Esophagus squamous epithelium (tissue), 5 donors: ENCODE measurements at places on chromosomes 11 and 22.

- DNase-seq: no peak
These were observed 75.4 kb upstream of the TMEM45B start for GRCh38 chr11:129740125-129740719.

- no peak for DNase-seq
These were observed 31.9 kb downstream of the ANKK1 start for GRCh38 chr11:113419454-113420003.

DNA sequence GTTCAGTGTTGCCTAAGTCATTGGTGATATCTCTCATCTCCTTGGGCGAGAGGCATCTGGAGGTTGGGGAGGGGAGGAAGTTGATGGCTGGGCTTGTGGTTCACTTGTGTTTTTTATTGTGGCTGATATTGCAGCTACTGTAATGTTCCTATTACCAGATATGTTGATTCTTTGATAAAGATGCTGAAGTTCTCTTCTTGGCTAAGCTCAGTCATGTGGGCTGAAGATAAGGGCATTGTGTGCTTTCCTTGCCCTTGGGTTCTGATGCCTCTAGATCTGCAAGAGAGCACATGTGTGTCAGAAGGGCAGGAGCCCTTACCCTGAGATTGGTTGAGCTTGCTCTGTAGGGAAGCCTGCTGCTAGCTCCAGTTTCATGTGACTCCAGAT lies 12.0 kb downstream of the STX3 start:
- DNase-seq: no peak

GRCh38 chr11:116792869-116793771 lies 1.4 kb upstream of the APOA5 start:
- no peak for DNase-seq

DNA sequence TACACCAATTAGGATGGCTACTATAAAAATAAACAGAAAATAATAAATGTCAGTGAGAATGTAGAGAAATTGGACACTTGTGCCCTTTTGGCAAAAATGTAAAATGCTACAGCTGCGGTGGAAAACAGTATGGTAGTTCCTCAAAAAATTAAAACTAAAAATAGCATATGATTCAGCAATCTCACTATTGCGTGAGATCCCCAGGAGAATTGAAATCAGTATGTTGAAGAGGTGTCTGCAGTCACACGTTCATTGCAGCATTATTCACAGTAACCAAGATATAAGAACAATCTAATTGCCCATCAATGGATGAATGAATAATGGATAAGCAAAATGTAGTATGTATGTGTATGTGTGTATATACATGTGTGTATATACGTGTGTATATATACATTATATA lies 6.8 kb downstream of the OR52N2 start:
- DNase-seq: no peak

DNA sequence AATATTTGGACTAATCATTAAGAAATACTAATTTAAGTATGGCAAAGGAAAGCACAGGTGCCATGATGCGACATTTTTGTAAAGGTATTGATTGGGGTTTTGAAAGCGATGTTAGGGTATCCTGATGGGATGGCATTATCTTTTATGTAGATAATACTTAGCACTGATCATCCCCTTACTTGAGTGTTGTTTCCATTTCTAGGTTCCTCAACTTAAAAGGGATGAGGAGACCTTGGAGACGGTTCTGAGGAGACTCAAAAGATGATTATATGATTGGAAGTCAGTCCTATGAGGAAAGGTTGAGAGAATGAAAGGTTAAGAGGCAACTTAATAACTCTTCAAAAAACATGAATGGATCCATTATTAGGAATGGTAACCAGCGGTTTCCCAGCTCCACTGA lies 11.1 kb downstream of the KMT2A start:
- no peak for DNase-seq

DNA sequence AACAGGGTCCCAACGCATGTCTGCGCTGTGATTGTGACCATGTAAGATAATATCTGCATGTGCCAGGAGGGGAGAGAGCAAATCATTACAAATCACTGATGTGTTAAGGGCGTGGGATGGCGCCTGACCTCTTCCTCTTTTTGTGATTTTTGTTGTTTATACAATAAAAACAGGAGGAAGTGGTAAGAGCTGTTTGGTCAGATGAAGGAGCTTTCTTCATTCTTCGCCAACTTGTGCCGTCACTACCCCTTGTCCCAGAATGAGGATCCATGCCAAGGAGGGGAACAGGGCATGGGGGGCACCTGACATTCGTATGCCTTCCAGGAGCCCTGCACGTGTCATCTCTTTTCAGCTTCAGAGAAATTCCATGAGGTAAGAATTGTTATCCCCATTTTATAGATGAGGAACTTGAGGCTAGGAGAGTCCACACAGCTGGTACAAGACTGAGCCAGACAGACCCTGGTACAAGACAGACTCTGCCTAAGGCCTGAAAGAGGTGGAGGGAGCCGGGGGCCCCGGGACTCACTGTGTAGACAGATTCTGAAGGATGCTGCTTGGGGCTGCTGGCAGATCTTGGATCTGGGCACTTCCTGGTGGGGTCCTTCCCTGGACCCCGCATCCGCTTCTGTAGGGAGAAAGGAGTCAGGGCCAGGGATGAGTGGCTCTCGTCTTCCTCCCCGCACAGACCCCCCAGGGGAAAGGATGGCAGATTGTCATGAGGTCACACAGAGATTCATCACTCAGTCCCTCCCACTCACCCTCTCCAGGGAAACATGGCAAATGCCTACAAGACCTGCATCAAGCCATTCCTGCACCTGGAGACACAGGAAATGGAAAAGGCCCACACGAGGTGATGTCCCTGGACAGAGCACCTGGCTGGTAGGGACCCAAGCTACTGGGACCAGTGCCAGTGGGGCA lies 34.6 kb downstream of the NFAM1 start:
- DNase-seq: no peak

GRCh38 chr22:30743257-30744020 lies 48.8 kb downstream of the OSBP2 start:
- DNase-seq: no peak

DNA sequence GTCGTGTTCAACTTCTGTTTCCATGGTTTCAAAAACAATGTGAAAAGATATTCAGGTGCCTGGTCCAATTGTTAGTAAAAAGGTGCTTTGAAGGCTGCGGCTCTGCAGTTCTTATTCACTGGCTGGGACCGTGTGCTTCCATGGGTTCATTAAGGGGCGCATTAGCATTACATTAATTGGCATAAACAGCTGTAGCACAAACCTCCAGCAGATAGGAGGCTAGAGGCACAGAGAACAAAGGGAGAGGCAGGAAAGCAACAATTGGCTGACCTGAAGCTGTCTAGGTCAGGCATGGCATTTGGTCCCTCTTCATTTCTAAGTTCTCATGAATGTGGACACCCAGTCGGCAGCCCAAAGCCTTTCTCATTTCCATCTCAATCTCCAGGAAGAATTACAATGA lies 16.6 kb downstream of the PAK1 start:
- DNase-seq: no peak

DNA sequence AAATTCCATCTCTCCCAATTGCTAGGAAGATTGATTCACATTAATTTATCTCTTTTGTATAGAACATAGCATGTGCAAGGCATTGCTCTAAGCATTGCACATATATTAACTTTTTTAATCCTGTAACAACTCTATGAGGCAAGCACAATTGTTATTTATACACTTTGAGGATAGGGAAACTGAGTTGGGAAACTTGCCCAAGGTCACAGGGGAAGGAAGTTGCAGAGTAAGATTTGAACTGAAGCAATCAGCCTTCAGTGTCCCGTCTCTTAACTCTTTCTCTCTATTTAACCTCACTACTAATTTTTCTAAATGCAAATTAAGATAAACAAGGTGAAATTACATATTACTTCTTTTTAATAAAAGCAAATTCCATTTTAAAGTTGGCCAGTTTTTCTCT lies 22.2 kb downstream of the OR56B4 start:
- no peak for DNase-seq

- DNase-seq: no peak
These were observed 21.5 kb upstream of the GSTP1 start for GRCh38 chr11:67561971-67562619.

GRCh38 chr11:122920579-122920978 lies 38.0 kb downstream of the JHY start:
- no peak for DNase-seq

- DNase-seq: no peak
These were observed 12.5 kb upstream of the CCDC117 start for GRCh38 chr22:28759861-28760560.
